A549 treated with DMSO at 1 μM for 4 hours (cell line): ENCODE measurements at places on chromosomes 16 and 17. TPM values are rescaled to one million over a fixed set of nuclear protein-coding genes. Genes with fewer than 3 reads are reported as not detected.

KREMEN2 gene
- 1.1 to 2.8 TPM (median 2.0 TPM) in 5 replicates for total RNA-seq

SLC38A8 gene
- total RNA-seq: not detected in 5 replicates

NPB gene
- 0.34 to 0.62 TPM (median 0.56 TPM) in 5 replicates for total RNA-seq

METTL9 gene
- 87.6 to 111 TPM (median 99.9 TPM) in 5 replicates for total RNA-seq
